HepG2 (cell line): ENCODE measurements at places on chromosomes 12 and 14. TPM values are rescaled to one million over a fixed set of nuclear protein-coding genes. Genes with fewer than 3 reads are reported as not detected.
A peak's percentile ranks its signal among the peaks of the same experiment; 100 is the strongest.

PPP4R3A gene
- 57.4 and 89.0 TPM in 2 replicates for total RNA-seq

WIF1 gene
- not detected in 2 replicates for total RNA-seq

NTN4 gene
- 9.5 and 11.5 TPM in 2 replicates for total RNA-seq

CD27 gene
- total RNA-seq: not detected in 2 replicates

CBX5 gene
- 22.2 and 45.4 TPM in 2 replicates for total RNA-seq

- DNase-seq: no peak
- H3K36me3 ChIP-seq: no peaks in the 10 kb centered on the region
These were observed 502.2 kb upstream of the RPL10L start for GRCh38 chr14:47153746-47154145.

GRCh38 chr12:74066476-74066875, 471.2 kb upstream of the ATXN7L3B start:
- H3K4me3 ChIP-seq: no peak overlapping the region
- no peak for DNase-seq
- H3K4me1 ChIP-seq: no peaks in the 10 kb centered on the region
- H3K27ac ChIP-seq: no peak overlapping the region
- no peaks in the 10 kb centered on the region for H3K36me3 ChIP-seq

DNA sequence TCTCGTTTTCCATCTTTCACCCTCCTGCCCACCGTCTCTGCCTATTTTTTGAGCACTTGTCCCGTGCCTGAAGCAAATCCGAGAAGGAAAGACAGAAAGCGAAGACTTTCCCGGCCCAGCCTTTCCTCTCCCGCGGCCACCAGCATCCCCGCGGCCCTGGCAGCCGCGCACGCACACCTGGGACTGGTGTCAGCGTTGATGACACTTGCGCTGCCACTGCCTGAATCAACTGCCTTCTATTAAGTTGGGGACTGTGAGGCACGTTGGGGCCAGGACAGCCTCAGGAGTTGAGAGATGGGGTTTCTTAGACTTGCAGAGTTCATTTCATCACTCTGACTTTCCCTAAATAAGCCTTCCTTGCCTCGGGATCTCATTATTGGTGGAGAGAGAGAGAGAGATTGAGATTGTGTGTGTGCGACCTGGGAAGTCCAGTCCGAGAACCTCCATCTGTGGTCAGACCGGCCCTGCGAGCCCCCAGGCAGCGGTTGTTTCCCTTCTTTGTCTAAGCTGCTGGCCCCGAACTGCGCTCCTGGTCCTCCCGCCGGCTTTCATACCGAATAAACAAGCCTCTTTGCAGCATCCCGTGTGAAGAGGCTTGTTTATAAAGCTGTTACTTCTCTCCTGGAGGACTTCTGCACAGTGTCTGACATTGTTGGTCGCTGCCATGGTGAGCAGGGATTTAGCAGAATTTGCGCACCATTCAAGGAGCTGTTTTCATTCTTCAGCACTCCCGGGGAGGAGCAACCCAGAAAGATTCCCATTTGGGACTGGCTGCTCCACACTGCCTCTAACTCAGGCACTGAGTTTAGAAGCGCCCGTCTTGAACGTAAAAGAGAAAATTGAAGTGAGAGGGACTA, 1.5 kb downstream of the PDZRN4 start:
- peaks cover 25% of the 10 kb centered on the region; the same call in 2 of the 3 replicates for H3K27me3 ChIP-seq
- H3K4me3 ChIP-seq: no peak overlapping the region
- no peaks in the 10 kb centered on the region for H3K36me3 ChIP-seq
- H3K27ac ChIP-seq: no peak overlapping the region
- no peak for DNase-seq

GRCh38 chr12:31316891-31317290, 9.1 kb downstream of the SINHCAF start:
- H3K4me3 ChIP-seq: no peak overlapping the region
- H3K27ac ChIP-seq: no peak overlapping the region
- H3K27me3 ChIP-seq: no peaks in the 10 kb centered on the region
- H3K4me1 ChIP-seq: peaks cover 68% of the 10 kb centered on the region

GRCh38 chr12:94390130-94390485, 69.6 kb downstream of the CEP83 start:
- H3K36me3 ChIP-seq: 0 out of 3 replicates have a peak, but pooled peaks cover 1% of the 10 kb centered on the region
- no peaks in the 10 kb centered on the region for H3K27me3 ChIP-seq
- H3K27ac ChIP-seq: peak overlapping the region; percentile 7
